ENCODE measurements at places on chromosomes 5 and 9. TPM values are rescaled to one million over a fixed set of nuclear protein-coding genes. Genes with fewer than 3 reads are reported as not detected.
A peak's percentile ranks its signal among the peaks of the same experiment; 100 is the strongest.

Gene CNTFR
- 32.7 TPM for polyA plus RNA-seq

- no peak for DNase-seq
Observed at GRCh38 chr9:6106711-6107339, 91.4 kb upstream of the RANBP6 start.

DNA sequence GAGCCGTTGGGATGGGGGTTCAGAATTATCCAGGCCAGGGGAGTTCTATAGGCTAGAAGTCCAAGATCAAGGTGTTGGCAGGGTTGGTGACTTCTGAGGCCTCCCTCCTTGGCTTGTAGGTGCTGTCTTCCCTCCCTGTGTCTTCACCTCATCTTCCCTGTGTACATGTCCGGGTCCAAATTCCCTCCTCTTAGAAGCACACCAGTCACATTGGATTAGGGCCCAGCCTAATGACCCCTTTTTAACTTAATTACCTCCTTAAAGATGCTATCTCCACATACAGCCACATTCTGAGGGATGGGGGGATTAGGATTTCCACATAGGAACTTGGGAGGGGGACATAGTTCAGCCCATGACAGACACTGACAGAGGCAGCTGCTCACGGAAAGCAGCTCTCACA is 12.1 kb downstream of the LRSAM1 start:
- no peak for DNase-seq

GRCh38 chr9:105975886-105976645 is 281.7 kb downstream of the TMEM38B start:
- peak; percentile 22 for DNase-seq

DNA sequence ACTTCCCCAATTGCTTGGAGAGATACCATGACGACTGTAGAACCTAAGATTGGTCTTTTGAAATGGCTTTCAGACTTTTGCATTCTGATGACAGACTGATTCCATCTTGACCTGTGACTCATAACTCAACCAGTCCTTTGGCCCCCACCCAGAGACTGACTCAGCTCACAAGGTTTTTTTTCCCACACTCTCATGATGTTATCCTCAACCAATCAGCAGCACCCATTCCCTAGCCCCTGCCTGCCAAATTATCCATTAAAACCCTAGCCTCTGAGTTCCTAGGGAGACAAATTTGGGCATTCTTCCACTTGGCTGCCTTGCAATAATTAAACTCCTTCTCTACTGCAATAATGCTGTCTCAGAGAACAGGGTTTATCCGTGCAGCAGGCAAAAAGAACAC is 1263.3 kb upstream of the CDH9 start:
- no peak for DNase-seq

All from right lung (tissue), 10 donors.